ENCODE measurements at places on chromosomes 11 and 22.

DNA sequence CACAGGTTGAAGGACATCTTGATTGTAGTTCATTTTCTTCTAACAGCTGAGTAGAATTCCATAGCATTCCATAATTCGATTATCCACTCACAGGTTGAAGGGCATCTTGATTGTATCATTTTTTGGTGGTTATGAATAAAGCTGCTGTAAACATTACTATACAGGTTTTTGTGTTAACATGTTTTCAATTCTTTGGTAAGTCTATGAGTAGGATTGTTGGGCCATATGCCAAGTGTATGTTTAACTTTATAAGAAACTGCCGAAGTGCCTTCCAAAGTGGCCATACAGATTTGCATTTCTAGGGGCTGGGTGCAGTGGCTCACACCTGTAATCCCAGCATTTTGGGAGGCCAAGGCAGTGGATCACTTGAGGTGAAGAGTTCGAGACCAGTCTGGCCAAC, 44.6 kb downstream of the ANKRD42 start:
- DNase-seq, result no peak

- no peak for DNase-seq
These were observed 11.4 kb downstream of the ZNRF3 start for GRCh38 chr22:28894807-28895206.

DNA sequence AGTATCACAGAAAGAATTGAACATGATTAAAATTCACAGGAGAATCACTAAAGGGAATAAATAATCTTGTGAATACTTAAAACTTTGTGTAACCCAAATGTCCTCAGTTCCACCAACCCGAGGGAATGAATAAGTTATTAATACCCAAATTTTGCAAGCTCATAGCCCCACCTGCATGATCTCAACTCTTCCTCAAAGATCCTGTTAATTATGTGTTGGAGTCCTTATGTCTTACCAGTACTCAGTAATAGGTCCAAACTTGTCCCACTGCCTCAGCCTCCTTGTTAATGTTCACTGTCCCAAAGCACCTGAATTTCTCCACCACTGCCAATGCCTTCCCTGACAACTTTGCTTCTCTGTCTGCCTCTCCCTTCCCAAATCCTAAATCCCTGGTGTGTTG, 46.1 kb upstream of the ME3 start:
- no peak for DNase-seq

GRCh38 chr22:42022162-42022847, 23.7 kb downstream of the WBP2NL start:
- DNase-seq, result no peak
